SJSA1 (cell line): ENCODE measurements at places on chromosomes 3 and 15. TPM values are rescaled to one million over a fixed set of nuclear protein-coding genes. Genes with fewer than 3 reads are reported as not detected.

- no peak for DNase-seq
Measured at GRCh38 chr3:23809840-23810342, 4.1 kb downstream of the UBE2E1 start.

DNA sequence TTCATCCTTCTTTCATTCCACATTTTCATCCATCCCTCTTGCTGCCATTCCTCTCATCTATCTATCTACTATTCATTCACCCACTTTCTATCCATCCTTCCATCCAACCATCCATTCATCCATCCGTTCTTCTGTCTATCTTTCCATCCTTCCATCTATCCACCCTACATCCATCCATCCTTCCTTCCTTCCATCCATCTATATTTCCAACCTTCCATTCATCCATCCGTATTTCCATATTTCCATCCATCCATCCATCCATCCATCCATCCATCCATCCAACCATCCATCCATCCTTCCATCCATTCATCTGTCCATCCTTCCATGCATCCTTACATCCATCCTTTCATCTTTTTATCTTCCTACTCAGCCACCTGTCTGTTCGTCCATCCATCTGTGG, 14.0 kb downstream of the SLC6A20 start:
- DNase-seq, result no peak

The RASGRP1 gene
- total RNA-seq, result not detected in 2 replicates

The GHSR gene
- not detected in 2 replicates for total RNA-seq

The POTEB2 gene
- total RNA-seq, result not detected in 2 replicates

The CLDN11 gene
- total RNA-seq, result 0.66 and 1.7 TPM in 2 replicates

DNA sequence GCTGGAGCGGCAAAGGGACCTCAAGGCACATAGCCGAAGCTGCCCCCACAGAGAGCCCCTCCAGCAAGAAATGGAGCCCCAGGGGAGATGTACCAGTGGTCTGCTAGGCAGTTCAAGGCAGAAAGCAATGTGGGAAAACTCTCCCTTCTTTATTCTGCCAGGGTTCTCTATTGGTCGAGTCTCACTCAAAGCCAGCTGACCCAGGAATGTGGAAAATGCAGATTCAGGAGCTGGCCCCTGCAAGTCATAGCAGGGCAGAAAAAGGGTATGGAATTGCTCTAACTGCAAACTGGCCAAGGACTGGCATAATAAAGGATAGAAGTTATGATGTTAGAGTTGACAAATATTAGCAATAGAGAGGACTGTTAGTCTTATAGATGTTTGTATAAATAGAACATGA, 4.0 kb upstream of the TOPAZ1 start:
- no peak for DNase-seq

The ZNF385D gene
- total RNA-seq, result not detected in 2 replicates

The CASR gene
- total RNA-seq, result not detected in 2 replicates

The CELSR3 gene
- under 0.01 and 0.26 TPM in 2 replicates for total RNA-seq

The ACTR8 gene
- 11.7 and 21.4 TPM in 2 replicates for total RNA-seq

DNA sequence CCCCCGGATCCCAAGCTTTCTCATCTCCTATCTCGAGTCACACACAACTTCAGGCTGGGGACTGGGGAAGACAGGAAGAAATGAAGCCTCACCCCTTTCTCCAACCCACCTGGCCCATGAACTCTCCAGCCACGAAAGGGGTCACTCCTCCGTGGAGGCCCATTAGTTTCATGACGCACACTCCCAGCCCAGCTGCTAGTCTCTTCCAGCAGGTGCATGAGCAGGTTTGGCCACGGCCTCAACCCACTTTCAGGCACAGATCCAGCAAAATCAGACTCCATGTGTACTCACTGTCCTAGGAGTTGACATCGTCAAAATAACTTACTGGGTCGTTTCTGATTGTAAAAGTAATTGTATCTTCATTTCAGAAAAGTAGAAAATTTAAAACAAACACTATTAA, 76.6 kb downstream of the C3orf70 start:
- DNase-seq, result no peak

DNA sequence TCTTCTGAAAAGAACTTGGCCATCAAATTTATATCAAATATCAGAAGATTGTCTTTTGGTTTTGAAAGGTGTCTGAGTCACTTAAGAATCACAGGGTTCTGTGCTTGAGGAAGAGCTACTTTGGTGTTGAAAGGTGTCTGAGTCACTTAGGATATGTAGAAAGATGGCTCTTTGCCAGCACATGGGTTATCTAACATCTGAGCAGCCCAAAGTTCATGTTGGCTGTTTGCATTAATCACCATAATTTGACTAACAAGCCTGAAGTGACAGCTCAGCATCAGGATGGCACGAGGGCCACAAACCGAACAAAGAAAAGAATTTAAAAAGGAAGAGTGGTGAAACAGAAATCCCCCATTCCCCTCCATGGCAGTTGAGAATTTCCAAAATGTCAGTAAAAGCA, 190.5 kb upstream of the CMC1 start:
- peak; percentile 11 for DNase-seq

The PLCH1 gene
- total RNA-seq, result 0.13 and 0.28 TPM in 2 replicates

The ZNF80 gene
- total RNA-seq, result not detected in 2 replicates

DNA sequence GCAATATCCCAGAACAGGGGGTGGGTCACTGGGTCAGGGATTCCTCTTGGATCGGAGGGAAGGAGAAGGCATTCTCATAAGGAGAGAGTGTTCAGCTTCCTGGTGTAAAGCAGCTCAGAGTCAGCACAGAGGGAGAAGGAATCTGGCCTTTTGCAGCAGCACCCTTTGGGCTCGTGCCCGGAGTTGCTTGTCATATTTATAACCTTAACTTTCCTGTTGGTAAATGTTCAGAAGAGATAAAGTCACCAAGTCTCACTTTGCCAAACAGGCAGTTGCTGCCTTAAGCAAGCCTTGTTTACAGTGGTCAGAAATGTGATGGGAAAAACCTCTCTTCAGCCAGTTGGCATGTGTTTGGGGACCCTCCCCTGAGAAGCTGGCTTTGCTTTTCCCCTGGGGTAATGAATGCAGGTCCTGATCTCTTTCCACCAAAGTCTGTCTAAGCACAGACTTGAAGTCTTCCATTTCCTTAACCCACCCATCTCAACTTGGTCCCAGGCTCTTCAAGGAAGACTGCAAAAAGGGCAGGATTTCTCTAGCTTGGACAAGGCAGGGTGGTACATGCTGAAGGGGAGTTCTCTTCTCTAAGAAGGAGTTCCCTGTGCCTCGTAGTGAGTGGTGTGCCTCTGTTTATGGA, 206.9 kb upstream of the BHLHE40 start:
- no peak for DNase-seq

The PDCD10 gene
- 63.7 and 67.3 TPM in 2 replicates for total RNA-seq

GRCh38 chr3:187828579-187829452, 83.5 kb upstream of the BCL6 start:
- no peak for DNase-seq

DNA sequence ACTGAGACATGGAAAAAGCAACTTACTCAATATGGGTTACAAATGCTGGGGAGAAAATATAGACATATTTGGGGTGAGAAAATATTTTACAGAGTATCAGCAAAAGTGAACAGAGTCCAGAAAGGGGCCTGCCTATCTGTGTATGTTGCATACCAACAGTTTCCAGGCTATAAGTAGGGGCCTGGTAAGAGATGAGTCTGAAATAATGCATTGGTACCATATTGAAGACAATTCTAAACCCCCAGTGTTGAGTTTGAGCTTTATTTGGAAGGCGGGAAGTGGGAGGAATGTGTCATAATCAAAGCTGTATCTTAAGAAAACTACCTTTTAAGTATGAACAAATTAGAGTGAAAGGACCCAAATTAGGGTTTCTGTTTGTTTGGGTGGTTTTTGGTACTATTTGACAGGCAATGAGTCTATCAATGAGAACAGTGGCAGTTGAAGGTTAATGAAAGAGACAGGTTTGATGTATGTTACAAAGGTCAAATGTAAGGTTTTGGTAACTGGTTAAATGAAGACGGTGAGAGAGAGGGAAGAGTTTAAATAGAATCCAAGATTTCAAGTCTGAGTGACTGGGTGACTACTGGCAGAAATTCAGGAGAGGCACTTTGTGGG, 106.3 kb upstream of the ZBED2 start:
- no peak for DNase-seq

The SLC9C1 gene
- not detected in 2 replicates for total RNA-seq

The SLC51A gene
- not detected in 2 replicates for total RNA-seq

DNA sequence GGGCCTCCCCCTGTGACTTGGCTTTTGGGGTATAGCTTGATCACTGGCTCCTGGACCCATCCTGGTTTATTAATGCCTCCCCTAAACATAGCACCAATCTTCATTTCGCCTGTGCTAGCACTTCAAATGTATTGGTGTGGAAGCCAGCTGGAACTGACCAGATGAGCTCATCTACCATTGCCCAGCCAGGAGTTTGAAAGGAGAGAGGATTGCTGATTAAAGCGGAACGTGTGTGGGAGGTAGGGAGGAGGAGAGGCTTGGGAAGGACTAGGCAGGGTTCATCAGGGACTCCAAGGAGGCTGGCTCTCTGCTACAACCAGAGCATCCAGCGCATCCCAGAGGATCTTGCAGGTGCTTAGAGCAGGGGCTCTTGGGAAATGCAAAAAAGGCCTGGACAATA, 34.4 kb upstream of the TLE3 start:
- no peak for DNase-seq

DNA sequence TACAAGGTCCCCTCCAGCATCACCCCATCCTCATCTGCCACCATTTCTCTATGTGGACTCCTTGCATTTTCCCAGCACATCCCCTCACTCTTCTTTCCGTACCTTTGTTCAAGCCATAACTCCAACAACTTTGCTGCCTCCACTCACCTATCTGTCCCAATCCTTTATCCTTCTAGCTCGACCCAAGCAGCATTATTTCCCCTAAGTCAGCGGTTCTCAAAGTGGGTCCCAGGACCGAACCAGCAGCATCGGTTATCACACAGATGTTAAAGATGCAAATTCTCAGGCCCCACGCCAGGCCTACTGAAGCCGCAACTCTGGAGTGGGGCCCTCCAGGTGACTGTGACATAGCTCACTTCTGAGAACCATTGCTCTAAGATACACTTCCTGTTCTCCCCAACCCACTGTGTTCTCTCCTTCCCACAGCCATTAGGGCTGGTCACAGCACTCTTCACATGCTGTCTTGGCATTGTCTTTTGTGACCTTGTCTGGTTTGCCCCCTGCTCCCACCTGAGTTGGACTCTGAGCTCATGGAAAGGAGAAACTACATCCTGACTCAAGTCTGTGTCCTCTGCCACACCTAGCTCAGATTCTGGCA, 56.2 kb downstream of the AAGAB start:
- DNase-seq, result no peak

DNA sequence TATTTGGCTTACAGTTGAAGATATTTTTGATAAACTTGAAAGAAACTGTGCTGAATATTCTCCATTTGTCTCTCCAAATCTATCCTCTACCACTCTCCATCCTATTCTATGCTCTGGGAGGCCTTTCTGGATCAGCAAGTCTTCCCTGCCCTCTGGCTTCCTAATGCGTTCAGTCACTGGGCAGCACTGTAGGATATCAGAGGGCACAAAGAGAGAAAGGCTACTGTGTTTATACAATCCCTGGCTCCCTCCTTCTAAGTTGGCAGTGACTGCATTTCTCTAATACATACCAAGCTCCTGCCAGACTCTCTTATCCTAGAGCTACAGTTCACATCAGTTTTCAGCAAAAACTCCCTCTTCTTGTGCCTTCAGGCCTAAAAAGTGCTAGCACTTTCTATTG, 102.1 kb upstream of the FHIT start:
- DNase-seq, result no peak

- DNase-seq, result no peak
Measured at GRCh38 chr15:39479911-39480310, 101.0 kb upstream of the THBS1 start.

The TBL1XR1 gene
- total RNA-seq, result 82.9 and 83.9 TPM in 2 replicates

- no peak for DNase-seq
Measured at GRCh38 chr3:125512135-125512920, 7.7 kb downstream of the SNX4 start.

- DNase-seq, result no peak
Measured at GRCh38 chr3:171086914-171087313, 60.4 kb upstream of the SLC2A2 start.

- no peak for DNase-seq
Measured at GRCh38 chr15:84961707-84962106, 19.9 kb upstream of the PDE8A start.

The FAM107A gene
- not detected in 2 replicates for total RNA-seq

DNA sequence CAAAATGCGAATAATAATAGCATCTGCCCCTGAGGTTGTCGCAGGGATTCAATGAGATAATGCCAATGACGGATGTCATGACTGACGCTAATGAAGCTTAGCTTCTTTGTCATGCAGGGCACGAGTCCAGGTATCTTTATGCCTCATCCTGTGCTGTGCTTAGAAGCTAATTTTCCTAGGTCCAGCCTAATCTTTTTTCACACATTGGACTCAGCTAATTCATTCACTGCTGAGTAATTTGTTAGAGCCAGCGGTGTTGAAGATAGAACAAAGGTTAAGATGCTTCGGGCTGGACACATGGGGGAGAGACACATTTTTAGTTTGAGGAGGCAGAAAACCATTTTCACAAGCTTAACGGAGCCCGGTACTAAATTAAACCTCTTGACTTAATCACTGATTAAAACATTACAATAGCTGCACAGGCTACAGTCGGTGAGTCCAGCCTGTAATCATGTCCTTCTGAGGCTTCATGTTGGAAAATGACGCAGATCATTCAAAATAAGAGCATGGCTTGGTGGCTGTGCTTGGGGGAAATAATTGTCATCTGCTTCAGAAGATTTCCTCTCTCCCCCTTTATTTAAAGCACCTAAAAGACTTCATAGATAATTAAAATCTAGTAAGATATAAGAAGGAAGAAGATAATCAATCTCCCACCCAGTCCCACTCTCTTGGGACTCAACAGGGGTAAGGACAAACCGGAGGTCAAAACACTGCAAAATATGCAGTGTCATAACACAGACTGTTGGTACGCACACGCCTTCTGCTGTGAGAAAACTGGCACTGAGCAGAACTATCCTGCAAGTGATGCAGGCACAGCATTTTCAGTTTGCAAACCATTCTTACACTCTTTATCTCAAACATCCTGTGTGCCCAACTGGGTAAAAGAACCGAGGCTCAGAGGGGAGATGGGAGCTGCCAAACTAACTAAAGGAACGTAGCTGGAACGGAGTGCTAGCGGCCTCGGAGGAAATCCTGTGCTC, 3.3 kb upstream of the CCDC174 start:
- DNase-seq, result no peak

The CIDEC gene
- not detected in 2 replicates for total RNA-seq

- DNase-seq, result no peak
Measured at GRCh38 chr3:139204728-139205127, 139.1 kb upstream of the MRPS22 start.

DNA sequence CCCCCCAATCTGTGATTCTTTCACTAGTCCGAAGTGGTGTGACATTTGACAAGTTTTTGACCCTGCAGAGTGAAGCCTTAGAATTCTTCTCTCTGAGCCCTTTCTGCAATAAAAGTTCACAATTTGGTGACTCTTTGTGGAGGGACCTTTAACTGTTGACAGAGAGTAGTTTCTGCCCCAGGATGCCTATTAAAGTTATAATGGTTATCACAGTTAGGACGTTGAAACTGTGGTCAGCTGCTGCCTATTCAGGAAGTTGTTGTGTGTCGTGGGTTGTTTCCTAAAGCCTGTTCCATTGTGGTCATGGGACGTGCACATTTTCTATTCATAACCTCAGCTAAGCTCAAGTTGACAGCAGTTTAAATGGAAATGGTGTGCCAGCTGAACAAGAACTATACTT, 274.5 kb downstream of the NEK10 start:
- no peak for DNase-seq
